ENCODE measurements at places on chromosomes 6 and 20.

GRCh38 chr6:60695232-60695631 is 1590.8 kb downstream of the KHDRBS2 start:
- no peak for DNase-seq

GRCh38 chr6:37537548-37537947 is 37.9 kb upstream of the CCDC167 start:
- DNase-seq, result no peak

DNA sequence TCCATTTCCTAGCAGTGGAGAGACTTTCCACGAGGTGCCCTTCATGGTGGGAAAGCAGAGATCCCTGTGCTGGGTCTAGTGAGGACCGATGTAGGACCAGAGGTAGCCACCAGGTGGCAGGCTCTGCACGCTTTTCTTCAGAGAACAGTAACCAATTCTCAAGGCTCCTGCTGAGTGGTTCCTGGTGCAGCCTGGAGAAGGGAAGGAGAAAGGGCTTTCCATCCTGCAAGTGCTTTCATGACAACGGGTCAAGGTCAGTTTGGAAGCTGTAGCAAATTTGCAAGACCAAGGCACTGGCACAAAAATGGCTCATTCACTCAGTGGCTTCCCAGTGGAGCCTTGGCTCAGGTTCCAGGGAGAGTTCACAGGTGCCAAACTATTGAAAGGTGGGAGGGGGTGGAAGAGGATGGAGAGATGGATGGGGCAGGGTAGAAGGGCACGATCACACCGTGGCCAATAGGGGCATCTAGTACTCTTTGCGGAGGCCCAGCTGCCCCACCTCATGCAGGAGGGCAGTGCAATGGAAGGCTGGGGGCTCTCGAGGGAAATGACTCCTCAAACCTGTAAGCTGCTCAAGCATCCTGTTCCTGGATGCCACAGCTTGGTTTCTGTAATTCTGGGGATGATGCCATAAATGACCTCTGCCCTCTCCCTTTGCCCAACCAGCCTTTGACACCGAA is 25.5 kb upstream of the KCNK16 start:
- DNase-seq, result peak; percentile 41

GRCh38 chr20:44706301-44707017 is 8.7 kb upstream of the CCN5 start:
- peak; percentile 53 for DNase-seq

DNA sequence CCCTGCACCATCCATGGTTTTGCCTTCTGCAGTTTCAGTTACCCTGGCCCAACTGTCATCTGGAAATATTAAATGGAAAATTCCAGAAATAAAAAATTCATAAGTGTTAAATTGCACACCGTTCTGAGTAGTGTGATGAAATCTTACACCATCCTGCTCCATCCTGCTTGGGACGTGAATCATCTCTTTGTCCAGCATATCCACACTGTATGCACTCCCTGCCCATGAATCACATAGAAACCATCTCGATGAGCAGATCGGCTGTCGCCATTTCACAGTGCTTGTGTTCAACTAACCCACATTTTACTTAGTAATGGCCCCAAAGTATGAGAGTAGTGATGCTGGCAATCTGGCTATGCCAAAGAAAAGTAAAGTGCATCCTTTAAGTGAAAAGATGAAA is 105.9 kb upstream of the ID4 start:
- peak; percentile 89 for DNase-seq

DNA sequence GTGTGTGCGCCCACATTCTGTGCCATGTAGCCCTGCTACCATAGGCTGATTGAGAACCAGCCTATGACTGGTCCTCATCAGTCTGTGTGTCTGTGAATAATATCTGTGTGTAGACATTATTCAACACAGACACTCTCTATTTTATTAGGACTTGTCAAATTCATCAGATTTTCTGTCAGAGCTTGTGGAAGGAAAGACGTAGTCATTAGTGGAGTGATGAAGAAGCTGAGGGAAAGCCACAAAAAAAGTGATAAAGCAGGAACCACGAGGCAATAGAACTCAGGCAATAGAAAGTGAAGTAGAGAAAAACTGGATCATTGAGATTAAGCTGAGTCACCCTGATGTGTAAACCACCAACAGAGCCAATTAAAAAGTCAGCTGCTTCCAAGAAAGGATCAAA is 122.2 kb upstream of the MARCKS start:
- peak; percentile 21 for DNase-seq

DNA sequence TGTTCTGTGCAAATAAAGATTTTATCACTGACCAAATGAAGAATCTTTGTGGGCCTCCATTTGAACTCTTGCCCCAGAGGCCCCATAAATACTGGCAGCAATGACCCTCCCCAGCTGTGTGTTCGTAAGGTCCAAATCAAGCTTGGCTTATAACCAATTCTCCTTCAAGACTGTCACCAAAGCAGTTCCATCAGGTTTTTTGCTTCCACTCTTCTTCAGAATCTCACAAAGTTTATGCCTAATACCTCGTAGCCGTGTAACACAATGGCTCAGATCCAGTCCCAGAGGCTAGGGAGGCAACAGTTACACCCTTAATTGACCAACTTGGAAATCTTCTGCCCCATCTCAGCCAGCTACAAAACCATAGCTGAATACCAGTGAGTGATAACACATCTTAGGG is 120.5 kb downstream of the HIVEP2 start:
- no peak for DNase-seq

DNA sequence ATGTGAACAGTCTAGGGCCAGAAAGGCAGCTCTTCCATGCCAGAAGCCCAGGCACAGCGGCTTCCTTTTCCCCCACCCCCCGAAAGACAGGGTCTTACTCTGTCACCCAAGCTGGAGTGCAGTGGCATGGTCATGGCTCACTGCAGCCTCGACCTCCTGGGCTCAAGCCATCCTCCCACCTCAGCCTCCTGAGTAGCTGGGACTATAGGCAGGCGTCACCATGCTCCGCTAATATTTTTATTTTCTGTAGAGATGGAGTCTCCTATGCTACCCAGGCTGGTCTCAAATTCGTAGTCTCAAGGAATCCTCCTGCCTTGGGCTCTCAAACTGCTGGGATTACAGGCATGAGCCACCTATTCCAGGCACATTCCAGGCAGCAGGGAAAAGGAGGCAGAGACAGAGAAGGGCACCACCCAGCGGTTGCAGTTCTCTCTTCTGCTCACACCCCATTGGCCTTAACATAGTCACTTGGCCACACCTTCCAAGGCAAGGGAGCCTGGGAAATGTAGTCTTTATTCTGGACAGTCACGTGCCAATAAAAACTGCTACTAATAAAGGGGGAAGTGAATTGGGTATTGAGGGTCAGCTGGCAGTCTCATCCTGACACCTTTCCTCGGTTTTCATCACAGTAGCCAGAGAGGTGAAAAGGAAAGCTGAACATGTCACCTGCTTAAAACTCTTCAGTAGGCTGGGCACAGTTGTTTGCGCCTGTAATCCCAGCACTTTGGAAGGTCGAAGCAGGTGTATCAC is 205.9 kb downstream of the ZMYND8 start:
- peak; percentile 58 for DNase-seq

DNA sequence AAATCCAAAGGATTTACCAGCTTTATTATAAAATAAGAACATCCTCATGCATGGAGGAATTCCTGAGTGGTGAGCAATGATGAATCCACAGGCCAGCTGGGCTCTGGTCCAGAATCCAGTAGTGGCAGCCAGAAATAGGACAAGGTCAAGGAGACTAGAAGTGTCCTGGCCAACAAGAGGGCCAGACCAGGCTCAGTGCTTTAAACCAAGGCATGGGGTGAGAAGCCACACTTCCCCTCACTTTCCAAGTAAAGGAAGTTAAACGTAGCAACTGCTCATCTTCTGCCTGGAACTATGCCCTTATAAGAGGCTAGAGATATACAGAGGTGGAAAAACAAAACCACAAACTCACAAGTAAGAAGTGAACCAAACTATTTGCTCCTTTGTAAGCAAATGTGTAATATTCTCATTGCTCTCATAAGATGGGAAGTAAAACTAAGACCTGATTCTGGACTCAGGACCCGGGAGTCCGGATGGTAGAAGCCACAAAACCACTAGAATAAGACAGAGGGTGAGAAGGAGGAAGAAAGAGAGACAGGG is 253.2 kb downstream of the UST start:
- peak; percentile 69 for DNase-seq

- DNase-seq, result no peak
Measured at GRCh38 chr6:150345781-150346180, 23.0 kb upstream of the IYD start.

DNA sequence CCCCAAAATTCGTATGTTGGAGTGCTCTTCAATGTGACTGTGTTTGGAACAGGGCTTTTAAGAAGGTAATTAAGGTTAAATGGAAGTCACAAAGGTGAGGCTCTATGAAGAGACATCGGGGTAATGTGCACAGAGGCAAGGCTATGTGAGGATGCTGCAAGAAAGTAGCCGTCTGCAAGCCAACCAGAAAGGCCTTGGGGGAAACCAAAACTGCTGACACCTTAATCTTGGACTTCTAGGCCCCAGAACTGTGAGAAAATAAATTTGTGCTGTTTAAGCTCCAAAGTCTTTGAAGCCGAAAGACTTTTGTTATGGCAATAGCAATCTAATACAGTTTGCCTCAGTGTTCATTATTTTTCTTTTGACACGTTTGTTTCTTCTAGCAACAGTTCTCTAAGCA is 2.4 kb upstream of the IRAK1BP1 start:
- no peak for DNase-seq

- peak; percentile 34 for DNase-seq
Measured at GRCh38 chr20:23419995-23420901, 1.0 kb downstream of the NAPB start.

DNA sequence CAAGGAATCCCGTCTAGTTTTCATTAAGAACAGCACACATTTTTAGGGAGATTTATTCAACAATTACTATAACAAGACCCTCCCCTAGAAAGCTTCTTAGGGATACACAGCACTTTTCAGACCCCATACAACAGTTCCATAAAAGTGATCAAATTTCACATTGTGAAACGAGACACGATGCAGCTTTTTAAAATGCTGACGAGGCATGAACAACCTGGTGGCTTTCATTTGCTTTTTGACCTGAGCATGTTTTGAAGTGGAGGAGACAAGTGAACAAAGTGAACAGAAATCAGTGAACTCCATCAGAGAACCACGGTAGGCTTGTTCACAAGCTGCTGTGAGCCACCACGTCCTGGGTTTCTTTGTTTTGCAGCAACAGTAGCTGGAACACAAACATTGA is 112.2 kb downstream of the PCSK2 start:
- DNase-seq, result no peak

Data from GM04504 (cell line).